ENCODE measurements at places on chromosomes 2 and 18.

DNA sequence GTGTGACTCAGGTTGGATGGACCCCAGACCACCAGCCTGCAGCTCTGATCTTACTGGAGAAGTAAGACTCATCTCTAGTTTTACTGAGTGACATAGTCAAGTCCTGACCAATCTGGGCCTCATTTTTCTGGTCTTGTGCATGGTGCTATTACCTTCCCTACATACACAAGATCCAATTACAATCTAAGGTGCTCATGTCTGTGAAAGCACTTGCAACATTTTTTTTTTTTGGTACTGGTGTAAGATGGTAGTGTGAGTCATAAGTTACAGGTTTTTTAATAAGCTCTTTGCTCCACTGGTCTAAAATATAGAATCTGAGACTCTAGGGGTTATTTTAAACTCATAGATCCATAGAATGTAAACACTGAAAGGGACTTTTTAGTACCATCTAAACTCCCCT is 117.3 kb upstream of the EFEMP1 start:
- peaks cover 2% of the 10 kb centered on the region for H3K27me3 ChIP-seq
- DNase-seq, result no peak
- H3K4me1 ChIP-seq, result no peaks in the 10 kb centered on the region
- H3K36me3 ChIP-seq, result no peaks in the 10 kb centered on the region

GRCh38 chr2:102331311-102331980 is 20.1 kb downstream of the IL1RL1 start:
- DNase-seq, result no peak
- no peak overlapping the region for H3K4me3 ChIP-seq
- peaks cover 2% of the 10 kb centered on the region for H3K4me1 ChIP-seq
- no peaks in the 10 kb centered on the region for H3K36me3 ChIP-seq
- H3K27ac ChIP-seq, result no peak overlapping the region

- DNase-seq, result peak; percentile 85
- no peak overlapping the region for H3K4me3 ChIP-seq
- H3K4me1 ChIP-seq, result peaks cover 21% of the 10 kb centered on the region
- peak overlapping the region; percentile 61 for H3K27ac ChIP-seq
Observed at GRCh38 chr2:40096360-40096759, 317.3 kb upstream of the THUMPD2 start.

DNA sequence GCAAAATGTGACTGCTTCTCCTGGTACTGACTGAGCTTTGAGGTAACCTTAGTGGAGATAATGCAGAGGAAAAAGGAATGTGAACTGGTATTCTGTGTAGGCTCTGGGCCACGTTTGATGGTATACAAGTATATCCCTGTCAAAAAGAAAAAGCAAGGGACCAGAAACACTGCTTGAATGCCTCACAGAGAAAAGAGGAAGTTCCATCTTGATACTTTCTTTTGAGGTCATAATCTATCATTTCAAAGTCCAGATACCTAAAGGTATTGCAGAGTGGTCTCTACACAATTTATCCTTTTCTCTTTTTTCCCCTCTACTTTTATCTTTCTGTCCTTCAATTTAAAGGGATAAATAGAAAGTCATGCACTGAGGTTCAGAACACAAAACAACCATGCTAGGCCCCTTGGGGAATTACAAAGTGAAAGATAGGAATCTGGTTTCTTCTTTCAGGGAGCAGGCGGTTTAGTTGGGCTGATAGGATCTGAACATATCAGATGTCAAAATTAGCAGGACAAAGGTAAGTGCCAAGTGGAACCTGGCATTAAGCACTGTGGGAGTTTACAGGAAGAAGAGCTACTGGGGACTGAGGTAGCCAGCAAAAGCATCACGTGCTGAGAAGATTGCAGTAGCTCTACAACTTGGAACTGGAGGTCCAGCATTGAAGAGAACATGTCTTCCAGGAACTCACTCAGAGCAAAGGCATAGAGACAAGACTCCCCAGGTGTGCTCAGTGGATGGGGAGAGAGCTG is 121.2 kb downstream of the LYPD6 start:
- no peak overlapping the region for H3K27ac ChIP-seq
- H3K36me3 ChIP-seq, result no peaks in the 10 kb centered on the region
- H3K4me1 ChIP-seq, result no peaks in the 10 kb centered on the region
- no peak overlapping the region for H3K4me3 ChIP-seq
- no peak for DNase-seq

- no peak overlapping the region for H3K4me3 ChIP-seq
- H3K27me3 ChIP-seq, result no peaks in the 10 kb centered on the region
- no peaks in the 10 kb centered on the region for H3K4me1 ChIP-seq
Observed at GRCh38 chr18:926946-927345, 22.3 kb downstream of the ADCYAP1 start.

DNA sequence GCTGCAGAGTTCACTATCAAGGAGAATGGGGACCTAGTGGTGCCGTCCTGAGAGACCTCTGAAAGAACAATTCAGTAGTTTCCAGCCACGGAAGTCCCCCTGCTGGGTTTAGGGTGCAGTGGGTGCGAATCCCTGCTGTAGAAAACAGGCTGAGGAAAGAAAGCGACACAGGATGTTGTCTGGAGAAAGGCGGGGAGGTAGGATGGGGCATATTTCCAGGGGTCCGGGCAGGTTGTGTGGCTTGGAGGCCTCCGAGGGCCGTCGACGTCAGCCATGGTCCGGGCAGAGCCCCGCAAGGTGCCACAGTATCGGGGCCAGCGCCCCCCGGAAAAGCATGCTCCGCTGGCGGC is 807 bp upstream of the CREB1 start:
- no peaks in the 10 kb centered on the region for H3K4me1 ChIP-seq
- no peaks in the 10 kb centered on the region for H3K27me3 ChIP-seq
- peak overlapping the region; percentile 100 for H3K4me3 ChIP-seq
- no peaks in the 10 kb centered on the region for H3K36me3 ChIP-seq
- no peak for DNase-seq
- peak overlapping the region; percentile 77 for H3K27ac ChIP-seq

- no peaks in the 10 kb centered on the region for H3K27me3 ChIP-seq
- no peak overlapping the region for H3K27ac ChIP-seq
- no peaks in the 10 kb centered on the region for H3K36me3 ChIP-seq
- H3K4me1 ChIP-seq, result no peaks in the 10 kb centered on the region
Observed at GRCh38 chr2:86648681-86649080, 25.0 kb upstream of the RNF103 start.

- H3K27ac ChIP-seq, result no peak overlapping the region
- H3K27me3 ChIP-seq, result no peaks in the 10 kb centered on the region
- H3K36me3 ChIP-seq, result no peaks in the 10 kb centered on the region
- no peak overlapping the region for H3K4me3 ChIP-seq
- no peak for DNase-seq
Observed at GRCh38 chr18:69209761-69210160, 190.9 kb upstream of the DOK6 start.

DNA sequence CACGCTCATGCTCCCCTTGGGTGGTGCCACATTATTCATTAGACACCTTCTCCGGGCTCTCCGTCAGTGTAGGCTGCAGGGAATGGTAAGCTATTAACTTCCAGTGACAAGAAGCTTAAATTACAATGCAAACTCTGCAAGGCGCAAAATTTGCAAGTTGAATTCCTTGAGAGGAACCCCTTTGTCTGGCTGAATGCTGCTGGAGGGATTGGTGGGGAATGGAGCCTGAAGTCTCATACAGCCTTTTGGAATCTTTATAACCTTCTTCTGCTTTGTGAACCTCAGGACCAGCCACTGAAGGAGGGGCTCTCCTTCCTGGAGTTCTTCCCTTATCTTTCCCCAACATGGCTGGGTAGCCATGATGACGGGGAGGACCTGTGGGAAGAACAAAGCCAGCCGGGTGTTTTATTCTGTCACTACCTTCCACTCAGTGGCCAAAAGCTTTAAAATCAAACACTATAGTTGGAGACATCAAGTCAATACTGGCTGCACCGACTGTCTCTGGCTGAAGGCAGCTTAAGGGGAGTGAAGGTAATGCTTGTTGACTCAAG is 220.9 kb upstream of the EPHA4 start:
- H3K4me3 ChIP-seq, result no peak overlapping the region
- no peaks in the 10 kb centered on the region for H3K4me1 ChIP-seq
- no peaks in the 10 kb centered on the region for H3K36me3 ChIP-seq
- H3K27ac ChIP-seq, result no peak overlapping the region

Data from IMR-90 (cell line).